Caudate nucleus (tissue), 63 donors: ENCODE measurements at places on chromosomes 7 and 10.

- no peak for DNase-seq
Observed at GRCh38 chr10:61399406-61399805, 53.8 kb downstream of the TMEM26 start.

- no peak for DNase-seq
Observed at GRCh38 chr7:155210356-155210755, 87.3 kb upstream of the INSIG1 start.

- no peak for DNase-seq
Observed at GRCh38 chr10:126895214-126895781, 9.9 kb upstream of the DOCK1 start.

DNA sequence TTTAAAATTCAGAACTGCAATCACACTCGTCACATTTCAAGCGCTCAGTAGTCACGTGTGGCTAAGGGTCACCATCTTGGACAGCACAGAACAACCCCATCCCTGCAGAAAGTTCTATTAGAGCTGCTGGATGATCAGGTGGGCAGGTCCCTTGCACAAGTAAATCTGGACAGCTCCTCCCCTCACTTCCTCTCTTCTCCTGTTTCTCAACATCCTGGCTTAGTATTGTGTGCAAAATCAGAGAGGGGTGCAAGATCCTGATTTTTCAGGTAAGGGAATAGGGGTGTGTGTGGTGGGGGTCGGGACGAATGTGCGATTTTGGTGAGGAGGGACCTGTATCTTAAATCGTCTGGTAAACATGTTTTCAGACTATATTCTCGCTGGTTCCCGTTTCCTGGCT is at the start of gene GIMAP4:
Gene GIMAP4 (plus strand): TSS at position 222 of the 400 bp plus-strand sequence. CDS start 2,512 bp downstream, outside the sequence.
- no peak for DNase-seq

DNA sequence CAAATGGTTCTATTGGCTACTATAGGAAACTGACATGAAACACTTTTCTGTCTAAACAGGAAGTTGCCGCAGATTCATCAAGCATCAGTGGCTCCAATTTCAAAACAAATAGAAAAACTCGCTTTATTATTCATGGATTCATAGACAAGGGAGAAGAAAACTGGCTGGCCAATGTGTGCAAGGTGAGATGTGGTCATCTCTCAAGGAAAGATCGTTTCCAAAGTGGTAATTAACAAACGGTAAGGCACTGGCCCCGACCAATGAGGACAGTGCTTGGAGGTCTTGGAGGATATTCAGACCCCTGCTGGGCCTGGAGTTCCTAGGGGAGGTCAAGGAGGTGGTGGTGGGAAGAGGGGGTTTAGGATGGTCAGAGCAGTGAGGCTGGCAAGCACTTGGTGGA is 2.6 kb downstream of the PNLIP start:
- DNase-seq, result no peak

DNA sequence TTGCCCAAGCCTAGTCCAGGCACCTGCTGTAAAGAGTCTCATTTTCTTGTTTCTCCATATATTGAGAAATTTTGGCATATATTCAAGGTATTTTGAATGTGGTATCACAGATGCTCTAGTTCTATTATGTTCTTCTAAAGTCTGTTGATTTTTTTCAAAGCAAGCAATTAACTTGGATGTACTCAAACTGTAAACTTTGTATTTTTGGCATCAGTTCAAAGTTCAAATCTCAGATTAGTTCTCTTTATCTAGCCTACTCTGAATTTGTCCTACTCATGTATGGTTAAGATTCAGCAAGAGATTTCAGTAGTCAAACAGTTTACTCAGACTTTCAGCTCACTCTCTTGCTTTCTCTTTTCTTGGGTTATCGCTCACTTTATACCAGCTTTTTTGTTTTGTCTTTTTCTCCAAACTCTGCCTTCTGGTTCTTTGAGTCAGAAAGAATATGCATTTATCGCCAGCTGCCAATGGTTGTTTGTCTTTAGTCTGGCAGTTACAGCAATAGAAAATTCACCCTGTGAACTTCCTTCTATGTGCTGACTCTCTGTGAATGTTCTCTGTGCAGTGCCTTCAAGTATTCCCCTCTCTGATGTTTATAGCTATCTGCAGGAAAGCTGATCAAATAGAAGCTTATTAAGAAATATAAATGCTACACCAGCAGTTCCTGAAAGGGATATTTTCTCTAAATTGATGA is 56.0 kb downstream of the ANKRD7 start:
- DNase-seq, result no peak

GRCh38 chr7:55071411-55072175 is 52.8 kb downstream of the EGFR start:
- no peak for DNase-seq

GRCh38 chr10:19728376-19728775 is 87.9 kb upstream of the PLXDC2 start:
- DNase-seq, result no peak

GRCh38 chr10:75197906-75198305 is 12.7 kb upstream of the VDAC2 start:
- DNase-seq, result no peak
